Activated B cell treated with CpG ODN at 0.5 μM for 24 hours (primary cell): ENCODE measurements at places on chromosomes 7 and 10.
A peak's percentile ranks its signal among the peaks of the same experiment; 100 is the strongest.

DNA sequence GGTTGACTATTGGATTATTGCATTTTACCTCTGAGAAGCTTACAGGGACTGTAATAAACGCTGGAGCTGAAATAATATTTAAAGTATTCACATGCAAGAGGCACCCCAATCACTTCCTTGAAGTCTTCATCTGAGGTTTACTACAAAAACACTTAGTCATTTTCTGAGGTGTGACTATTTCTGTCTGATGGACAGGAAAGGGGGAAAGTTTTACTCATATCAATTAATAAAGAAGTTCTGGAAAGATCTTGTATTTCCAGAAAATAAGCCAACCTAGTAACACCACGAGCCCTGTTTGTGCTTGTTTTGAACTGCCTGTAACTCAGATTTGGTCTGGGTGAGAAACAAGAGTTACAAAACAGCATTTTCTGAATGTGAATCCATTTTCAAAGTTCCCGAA, 63.9 kb upstream of the PRKCQ start:
- H3K36me3 ChIP-seq, result no peaks in the 10 kb centered on the region
- no peak overlapping the region for H3K27ac ChIP-seq
- H3K4me3 ChIP-seq, result no peak overlapping the region
- peaks cover 10% of the 10 kb centered on the region for H3K27me3 ChIP-seq
- no peak for DNase-seq

DNA sequence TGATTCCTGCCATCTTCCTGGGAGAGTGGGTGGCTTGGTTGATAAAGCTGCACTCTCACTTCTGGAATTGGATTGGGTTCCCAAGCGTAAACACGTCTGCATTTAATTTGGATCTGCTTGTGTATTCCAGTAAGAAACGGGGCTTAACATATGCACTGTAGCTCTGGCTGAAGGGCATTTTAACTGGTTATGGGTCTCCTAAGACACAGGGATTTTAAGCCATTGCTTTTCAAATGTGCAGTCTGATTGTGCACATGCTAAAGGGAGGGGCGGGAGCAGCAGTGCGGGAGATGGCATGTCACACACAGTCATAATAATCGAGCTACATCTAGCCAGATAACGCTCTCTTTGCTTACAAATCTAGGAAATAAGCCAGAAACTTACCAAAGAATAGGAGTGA, 247.3 kb upstream of the LYZL1 start:
- H3K27me3 ChIP-seq, result no peaks in the 10 kb centered on the region
- H3K4me1 ChIP-seq, result no peaks in the 10 kb centered on the region
- no peak for DNase-seq

- H3K4me3 ChIP-seq, result no peak overlapping the region
- no peaks in the 10 kb centered on the region for H3K36me3 ChIP-seq
- no peak overlapping the region for H3K27ac ChIP-seq
- DNase-seq, result no peak
- H3K4me1 ChIP-seq, result no peaks in the 10 kb centered on the region
Measured at GRCh38 chr7:106583100-106583499, 77.9 kb downstream of the CCDC71L start.

DNA sequence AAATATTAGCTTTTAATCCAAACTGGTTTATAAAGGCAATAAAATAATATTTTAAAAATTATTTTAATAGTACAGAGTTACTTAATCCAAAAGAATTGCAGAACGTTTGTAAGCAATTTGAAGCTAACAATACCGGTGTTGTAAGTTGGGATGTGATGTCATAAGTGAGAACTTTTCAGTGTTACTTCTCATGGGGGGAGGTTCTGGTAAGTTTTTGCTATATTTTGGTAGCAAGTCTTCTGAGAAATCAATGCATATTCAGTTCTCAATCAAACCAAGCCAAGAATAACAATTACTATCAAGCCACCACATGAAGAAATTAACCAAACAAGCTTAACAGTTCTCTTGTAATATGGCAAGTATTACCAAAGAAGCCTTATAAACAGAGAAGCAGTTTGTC, 147.1 kb upstream of the ASAH2 start:
- DNase-seq, result no peak
- no peaks in the 10 kb centered on the region for H3K27me3 ChIP-seq
- H3K4me1 ChIP-seq, result peaks cover 32% of the 10 kb centered on the region
- no peak overlapping the region for H3K27ac ChIP-seq
- H3K4me3 ChIP-seq, result no peak overlapping the region

DNA sequence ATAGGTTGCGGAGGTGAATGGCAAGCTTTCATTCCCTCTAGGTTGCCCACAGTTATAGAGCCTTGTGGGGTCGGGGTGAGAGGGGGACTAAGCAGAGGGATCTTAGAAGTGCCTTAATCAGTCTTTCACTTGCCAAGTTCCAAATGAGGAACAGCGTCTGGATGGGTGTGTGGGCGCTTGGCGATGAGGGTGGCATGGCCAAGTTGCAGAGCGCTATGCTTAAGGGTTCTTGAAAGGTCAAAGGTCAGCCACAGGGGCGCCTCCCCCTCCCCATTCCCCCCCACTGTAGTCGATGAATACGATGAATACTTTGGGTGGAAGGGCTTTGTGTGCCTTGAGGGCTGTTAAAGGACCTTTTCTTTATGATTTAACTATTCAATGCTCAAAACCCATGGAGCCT, 185.0 kb downstream of the TCF7L2 start:
- no peaks in the 10 kb centered on the region for H3K4me1 ChIP-seq
- H3K27ac ChIP-seq, result no peak overlapping the region
- H3K36me3 ChIP-seq, result no peaks in the 10 kb centered on the region
- no peaks in the 10 kb centered on the region for H3K27me3 ChIP-seq
- DNase-seq, result no peak
- no peak overlapping the region for H3K4me3 ChIP-seq

DNA sequence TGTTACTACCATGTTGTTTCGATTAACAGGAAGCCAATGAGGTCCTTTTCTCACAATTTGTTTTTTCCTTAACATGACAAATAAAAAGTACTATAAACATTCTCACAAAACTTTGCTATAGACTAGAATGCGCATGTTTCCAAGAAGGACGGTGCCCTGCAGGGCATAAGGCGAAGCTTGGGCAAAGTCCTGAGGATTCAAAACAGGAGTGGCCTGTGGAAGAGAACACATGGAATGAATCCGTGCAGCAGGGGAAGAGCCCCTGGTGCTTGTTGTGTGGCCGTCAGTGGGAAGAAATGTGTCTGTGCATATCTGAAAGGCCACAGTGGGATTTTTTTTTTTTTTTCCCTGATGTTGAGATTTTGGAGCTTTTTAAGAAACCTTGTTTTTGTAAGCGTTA, 67.6 kb downstream of the ITGA8 start:
- no peaks in the 10 kb centered on the region for H3K27me3 ChIP-seq
- no peak for DNase-seq
- no peaks in the 10 kb centered on the region for H3K4me1 ChIP-seq
- H3K4me3 ChIP-seq, result no peak overlapping the region
- H3K27ac ChIP-seq, result no peak overlapping the region
- no peaks in the 10 kb centered on the region for H3K36me3 ChIP-seq

GRCh38 chr10:6579904-6580278, at the start of gene PRKCQ:
PRKCQ (minus strand) TSS chr10:6580276; CDS start chr10:6515135, 65,141 bp downstream.
- no peak for DNase-seq
- peaks cover 39% of the 10 kb centered on the region for H3K27me3 ChIP-seq
- peak within 1 kb of the TSS; percentile 83 for H3K4me3 ChIP-seq
- peaks cover 5% of the 10 kb centered on the region for H3K4me1 ChIP-seq

GRCh38 chr7:131556909-131557651, 652 bp upstream of the PODXL start:
- H3K4me3 ChIP-seq, result peak overlapping the region; percentile 78
- no peaks in the 10 kb centered on the region for H3K36me3 ChIP-seq
- peaks cover 24% of the 10 kb centered on the region for H3K4me1 ChIP-seq
- peaks cover 11% of the 10 kb centered on the region for H3K27me3 ChIP-seq
- H3K27ac ChIP-seq, result no peak overlapping the region

GRCh38 chr7:115477193-115477651, 553.3 kb downstream of the TFEC start:
- no peak overlapping the region for H3K27ac ChIP-seq
- H3K4me3 ChIP-seq, result peak overlapping the region; percentile 60
- H3K4me1 ChIP-seq, result peaks cover 10% of the 10 kb centered on the region
- DNase-seq, result no peak
- peaks cover 29% of the 10 kb centered on the region for H3K27me3 ChIP-seq
- H3K36me3 ChIP-seq, result no peaks in the 10 kb centered on the region

GRCh38 chr7:36906956-36907635, 182.8 kb upstream of the AOAH start:
- no peak for DNase-seq
- peaks cover 62% of the 10 kb centered on the region for H3K36me3 ChIP-seq
- H3K27me3 ChIP-seq, result no peaks in the 10 kb centered on the region

DNA sequence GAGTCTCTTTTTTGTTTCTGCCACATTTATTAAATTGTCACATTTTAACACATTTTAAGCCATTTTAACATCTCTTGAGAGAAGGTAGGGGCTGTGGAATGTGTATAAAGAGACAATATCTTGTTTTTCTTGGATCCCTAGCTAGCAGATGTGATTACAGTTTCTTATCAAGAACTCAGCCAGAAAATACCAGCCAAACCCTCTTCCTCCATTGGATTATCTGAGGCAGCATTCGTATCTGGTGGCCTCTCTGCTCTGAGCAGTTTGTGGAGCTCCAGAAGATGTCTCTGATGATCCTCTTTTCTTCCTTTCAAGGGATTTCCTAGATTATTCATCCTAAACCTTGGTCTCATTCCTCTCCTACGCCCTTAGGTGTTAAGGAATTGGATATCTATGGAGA, 35.3 kb upstream of the PFKFB3 start:
- DNase-seq, result no peak
- H3K27ac ChIP-seq, result no peak overlapping the region
- peaks cover 54% of the 10 kb centered on the region for H3K4me1 ChIP-seq
- H3K4me3 ChIP-seq, result no peak overlapping the region
- H3K36me3 ChIP-seq, result peaks cover 12% of the 10 kb centered on the region
- H3K27me3 ChIP-seq, result no peaks in the 10 kb centered on the region

DNA sequence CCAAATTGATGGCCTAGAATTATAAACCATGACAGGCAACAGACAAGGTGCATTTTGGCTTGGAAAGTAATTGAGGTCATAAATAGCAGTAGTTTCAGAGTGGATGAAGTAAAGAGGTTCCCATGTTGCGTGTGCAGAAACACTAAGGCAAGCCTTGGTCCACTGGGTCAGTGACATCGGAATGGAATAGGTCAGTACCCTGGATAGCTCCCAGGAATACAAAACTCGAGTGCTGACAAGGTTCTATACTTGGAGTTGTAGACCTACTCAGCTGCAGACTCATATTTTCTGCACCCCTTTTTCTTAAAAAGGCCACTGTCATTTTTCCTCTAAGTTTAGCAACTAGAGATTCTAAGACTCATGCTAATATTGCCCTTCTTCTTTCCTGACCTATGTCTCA, 132.8 kb downstream of the DYNC1I1 start:
- no peak for DNase-seq
- H3K27me3 ChIP-seq, result peaks cover 5% of the 10 kb centered on the region
- no peaks in the 10 kb centered on the region for H3K4me1 ChIP-seq
- no peak overlapping the region for H3K4me3 ChIP-seq

DNA sequence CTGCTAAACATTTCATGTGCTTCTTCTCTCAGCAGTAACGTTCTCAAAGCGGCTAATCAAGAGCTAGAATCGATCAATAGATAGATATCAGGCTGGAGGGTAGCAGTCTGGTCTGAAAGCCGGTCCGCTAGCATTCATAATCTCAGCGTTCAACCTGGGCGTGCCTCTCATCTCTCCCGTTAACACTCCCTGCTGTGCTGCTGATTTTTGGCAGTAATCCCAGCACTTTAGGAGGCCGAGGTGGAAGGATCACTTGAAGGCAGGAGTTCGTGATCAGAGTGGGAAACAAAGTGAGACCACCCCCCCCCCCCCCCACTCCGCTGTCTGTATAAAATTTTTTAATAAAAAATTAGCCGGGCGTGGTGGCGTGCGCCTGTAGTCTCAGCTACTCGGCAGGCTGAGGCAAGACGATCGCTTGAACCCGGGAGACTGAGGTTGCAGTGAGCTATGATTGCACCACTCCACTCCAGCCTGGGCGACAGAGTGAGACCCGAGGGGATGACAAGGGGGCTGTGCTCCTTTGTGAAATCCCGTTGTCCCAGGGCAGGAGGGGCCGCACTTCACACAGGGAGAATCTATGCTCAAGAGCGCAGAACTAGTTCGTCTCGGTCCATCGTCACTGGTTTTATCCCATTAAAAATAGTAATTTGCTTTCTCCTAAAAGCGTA, 624 bp upstream of the CEP55 start:
- H3K27me3 ChIP-seq, result peaks cover under 1% of the 10 kb centered on the region
- H3K36me3 ChIP-seq, result no peaks in the 10 kb centered on the region
- H3K27ac ChIP-seq, result peak overlapping the region; percentile 74
- peaks cover 16% of the 10 kb centered on the region for H3K4me1 ChIP-seq
- no peak for DNase-seq

DNA sequence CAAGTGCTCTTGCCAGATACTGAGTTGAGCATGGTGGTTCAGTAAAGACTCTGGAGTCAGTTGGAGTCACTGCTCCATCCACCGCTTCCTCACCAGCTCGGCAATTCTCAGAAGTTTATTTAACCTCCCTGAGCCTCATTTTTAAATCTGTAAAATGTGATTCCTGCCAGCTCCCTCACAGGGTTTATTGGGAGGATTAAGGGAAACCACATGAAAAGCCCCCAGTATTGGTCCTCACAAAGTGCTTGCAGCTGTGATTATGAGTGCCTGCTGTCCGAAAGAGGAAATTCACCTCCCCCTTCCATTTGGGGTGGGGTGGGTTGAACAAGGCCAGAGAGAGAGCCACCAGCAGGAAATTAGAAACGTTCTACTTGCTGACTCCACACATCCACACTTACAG, 99.0 kb downstream of the AOAH start:
- no peaks in the 10 kb centered on the region for H3K36me3 ChIP-seq
- no peak for DNase-seq
- no peaks in the 10 kb centered on the region for H3K27me3 ChIP-seq
- H3K4me3 ChIP-seq, result no peak overlapping the region
- H3K4me1 ChIP-seq, result peaks cover 41% of the 10 kb centered on the region
- H3K27ac ChIP-seq, result no peak overlapping the region

DNA sequence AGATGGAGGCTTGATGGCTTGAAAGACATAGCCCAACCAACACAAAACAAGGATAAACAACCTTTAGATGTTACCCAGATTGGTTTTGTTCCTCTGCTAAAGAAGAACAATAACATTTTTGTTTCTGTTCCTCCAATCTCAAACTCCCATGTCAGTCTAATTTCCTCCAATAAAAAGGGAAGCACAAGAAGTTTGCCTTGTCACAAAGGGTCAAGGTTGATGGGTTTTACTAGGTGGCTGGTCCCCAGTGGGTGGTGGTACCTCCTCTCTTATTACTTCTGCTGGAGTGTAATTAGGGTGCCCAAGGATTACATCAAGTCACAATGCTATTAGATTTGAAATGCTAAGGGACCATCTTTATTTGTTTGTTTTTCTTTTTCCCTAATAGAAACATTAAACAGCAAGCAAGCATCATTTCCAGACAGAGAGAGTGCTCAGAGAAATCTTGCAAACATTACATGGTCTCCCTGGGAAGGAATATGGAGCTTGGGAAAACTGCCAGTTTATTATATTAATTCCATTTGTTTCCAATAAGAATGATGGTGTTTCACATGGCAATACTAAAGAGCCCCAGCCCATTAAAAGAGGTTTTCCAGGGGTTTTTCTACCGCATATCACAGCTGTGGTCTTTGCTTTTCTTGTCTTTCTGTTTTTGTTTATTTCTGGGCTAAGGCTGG, 78.3 kb upstream of the AOAH start:
- H3K4me1 ChIP-seq, result peaks cover 5% of the 10 kb centered on the region
- no peak overlapping the region for H3K4me3 ChIP-seq
- no peak overlapping the region for H3K27ac ChIP-seq
- H3K27me3 ChIP-seq, result peaks cover 3% of the 10 kb centered on the region
- H3K36me3 ChIP-seq, result no peaks in the 10 kb centered on the region
